ENCODE measurements at places on chromosomes 2 and 18.
A peak's percentile ranks its signal among the peaks of the same experiment; 100 is the strongest.

DNA sequence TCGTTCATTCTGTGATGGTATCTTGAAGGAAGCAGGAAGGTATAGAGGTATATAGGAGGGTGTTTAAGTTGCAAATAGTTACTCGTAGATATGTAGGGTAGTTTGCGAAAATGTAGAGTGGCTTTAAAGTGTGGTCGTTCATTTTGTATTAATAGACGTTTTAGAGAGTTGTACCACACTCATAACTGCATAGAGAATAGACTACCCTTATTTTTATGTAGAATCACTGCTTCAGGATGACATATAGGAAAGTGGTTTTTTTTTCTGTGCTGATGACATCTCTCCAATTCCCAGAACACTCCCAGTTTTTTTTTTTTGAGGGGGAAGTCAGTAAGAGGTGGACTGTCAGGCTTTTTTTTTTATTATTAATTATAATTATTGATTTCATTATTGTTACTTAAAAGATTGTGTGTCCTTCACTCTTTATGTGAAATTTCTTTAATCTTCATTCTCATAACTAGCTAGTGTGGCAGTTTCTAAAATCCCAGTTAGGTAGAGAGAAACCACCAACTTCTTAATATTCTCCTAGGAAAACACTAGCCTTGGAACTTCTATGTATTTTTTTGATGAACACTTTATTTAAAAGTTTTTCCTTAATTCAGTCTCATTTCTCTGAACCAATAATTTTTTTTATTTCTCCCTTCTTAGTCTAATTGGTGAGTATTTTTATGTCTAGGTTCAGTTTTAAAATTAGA, 1.5 kb downstream of the ACTR3 start:
- no peak for DNase-seq

GRCh38 chr18:41347057-41347456, 608.0 kb upstream of the PIK3C3 start:
- no peak for DNase-seq

DNA sequence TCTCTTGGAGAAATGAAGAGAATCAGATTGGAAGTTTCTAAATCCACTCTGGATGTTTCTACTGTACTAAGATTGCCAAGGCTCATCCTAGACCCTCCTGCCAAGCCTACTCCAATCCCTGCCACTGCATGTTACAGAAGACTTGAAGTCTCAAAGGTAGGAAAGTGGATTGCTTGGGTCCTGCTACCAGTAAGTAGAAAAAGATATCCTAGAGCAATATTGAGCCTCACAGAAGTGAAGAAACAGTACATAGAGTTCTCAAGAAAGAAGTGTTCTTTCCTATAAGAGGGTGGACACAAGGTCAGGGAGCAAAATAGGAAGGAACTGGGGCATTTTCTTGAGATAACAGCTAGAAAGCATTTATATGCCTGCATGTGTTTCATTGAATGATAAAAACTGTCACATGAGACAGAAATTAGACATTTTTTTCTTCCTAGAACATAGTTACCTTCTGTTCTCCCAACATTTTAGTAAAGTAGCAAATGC, 232.9 kb downstream of the RBM43 start:
- no peak for DNase-seq

GRCh38 chr2:111202266-111203040, 81.7 kb downstream of the BCL2L11 start:
- no peak for DNase-seq

DNA sequence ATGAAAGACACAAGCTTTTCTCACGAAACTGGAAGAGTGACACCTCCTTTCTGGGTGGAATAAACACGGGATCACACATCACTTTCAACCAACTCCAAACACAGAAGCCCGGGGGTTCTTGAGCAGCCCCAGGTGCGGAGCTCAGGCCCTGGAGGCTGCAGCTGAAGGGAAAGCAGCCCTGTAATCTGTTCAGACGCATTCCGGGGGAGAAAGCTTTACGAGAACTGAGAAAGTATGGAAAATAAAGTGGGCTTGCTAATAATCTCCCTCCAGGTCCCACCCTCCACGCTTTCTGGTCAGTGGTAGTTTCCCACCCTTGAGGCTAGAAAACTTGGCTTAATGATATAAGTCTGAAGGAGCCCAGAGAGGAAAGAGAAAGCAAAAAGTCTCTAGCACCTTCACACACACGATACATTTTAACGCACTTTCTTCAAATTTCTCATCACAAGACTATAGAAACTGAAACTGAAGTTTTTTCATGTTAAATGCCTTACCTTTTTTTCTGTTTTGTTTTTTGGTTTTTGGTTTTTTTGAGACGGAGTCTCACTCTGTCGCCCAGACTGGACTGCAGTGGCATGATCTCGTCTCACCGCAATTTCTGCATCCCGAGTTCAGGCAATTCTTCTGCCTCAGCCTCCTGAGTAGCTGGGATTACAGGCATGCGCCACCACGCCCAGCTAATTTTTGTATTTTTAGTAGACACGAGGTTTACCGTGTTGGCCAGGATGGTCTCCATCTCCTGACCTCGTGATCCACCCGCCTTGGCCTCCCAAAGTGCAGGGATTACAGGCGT, 141.3 kb downstream of the AFF3 start:
- DNase-seq, result no peak

DNA sequence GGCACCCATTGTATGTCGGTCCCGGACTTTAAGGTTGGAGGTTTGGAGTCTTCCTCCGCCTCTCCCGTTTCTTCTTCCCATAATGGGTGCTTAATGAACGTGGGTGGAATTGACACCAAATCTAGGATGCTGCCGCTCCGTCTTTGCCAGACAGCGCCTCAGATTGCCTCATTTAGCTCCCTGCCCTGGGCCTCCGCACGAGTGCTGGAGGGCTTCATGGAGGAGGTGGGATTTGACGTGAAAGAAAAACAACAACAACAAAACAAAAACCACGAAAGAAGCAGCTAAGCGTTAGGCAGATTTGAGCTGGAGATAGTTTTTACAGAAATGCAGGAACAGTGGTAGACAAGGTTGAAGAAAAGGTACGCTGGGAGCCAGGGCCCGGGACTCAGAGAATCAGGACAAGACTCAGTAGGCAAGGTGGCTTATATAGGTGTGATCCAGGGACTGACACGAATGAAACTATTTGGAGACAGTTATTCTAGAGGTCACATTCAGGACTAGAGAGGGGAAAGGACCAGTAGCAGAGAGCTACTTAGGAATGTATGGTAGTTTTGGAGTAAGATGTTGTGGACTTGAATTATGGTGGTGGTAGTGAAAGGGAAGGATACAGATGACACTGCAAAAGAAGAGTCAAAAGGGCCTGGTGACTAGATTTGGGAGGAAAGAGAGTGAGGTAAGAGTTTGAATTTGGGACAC, 605 bp downstream of the ZNF2 start:
- no peak for DNase-seq

GRCh38 chr2:23385748-23386338, 864 bp downstream of the KLHL29 start:
- no peak for DNase-seq

- peak; percentile 80 for DNase-seq
Observed at GRCh38 chr2:70948337-70949003, 12.8 kb downstream of the ATP6V1B1 start.

GRCh38 chr2:219538956-219539788, 4.4 kb downstream of the CHPF start:
- DNase-seq, result no peak

- DNase-seq, result no peak
Observed at GRCh38 chr2:31835450-31835849, 175.4 kb downstream of the MEMO1 start.

GRCh38 chr2:36702781-36703180, 6.3 kb downstream of the VIT start:
- DNase-seq, result no peak

- no peak for DNase-seq
Observed at GRCh38 chr2:119852214-119852613, 92.5 kb downstream of the PTPN4 start.

DNA sequence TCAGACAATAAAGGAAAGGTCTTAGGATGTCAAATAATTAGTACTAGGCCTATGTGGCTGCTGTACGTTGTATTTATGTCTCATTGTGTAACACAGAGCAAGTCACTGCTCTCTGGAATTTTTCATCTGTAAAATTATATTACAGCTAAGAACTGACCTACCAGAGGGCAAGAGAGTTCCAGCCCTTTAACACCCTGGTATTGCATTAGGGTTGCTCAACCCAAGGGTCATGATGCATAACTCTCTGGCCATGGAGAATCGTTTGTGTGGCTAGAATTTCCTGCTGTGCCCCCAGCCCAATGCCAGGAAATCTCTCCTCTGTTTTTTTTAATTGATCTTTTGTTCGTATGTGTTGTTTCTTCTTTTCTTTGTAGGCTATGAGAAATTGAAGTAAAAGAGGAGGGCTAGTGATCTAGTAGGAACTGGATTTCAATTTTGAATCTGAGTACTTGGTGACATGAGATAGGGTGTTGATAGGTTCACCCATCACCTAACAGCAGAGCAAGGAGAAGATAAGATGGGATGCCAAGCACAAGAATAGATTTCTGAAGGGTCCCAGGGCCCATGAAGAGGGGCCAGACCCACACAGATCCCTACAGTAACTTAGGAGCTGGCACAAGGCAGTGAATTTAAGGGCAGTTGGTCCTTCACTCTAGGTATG, 571.2 kb upstream of the TNP1 start:
- DNase-seq, result no peak

DNA sequence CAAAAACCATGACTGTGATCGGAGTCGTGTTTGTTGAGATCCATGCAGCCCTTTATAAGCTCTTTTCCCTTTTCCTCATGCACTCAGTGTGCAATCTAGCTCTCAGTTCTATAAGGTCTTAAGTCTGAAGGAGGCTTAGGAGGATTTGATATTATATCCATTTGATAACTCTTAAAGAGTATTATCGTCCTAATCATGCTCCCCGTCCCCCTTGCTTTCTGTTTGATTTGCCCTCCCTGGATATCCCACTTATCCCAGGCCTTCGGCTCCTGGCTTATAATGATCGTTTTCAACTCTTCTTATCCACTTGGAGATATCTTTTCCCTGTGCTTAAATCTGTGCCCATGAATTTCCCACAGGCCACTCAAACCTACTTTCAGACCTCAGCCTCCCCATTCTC, 1917.7 kb upstream of the PIK3C3 start:
- no peak for DNase-seq

GRCh38 chr2:47850198-47850597, 56.1 kb downstream of the FBXO11 start:
- DNase-seq, result no peak

DNA sequence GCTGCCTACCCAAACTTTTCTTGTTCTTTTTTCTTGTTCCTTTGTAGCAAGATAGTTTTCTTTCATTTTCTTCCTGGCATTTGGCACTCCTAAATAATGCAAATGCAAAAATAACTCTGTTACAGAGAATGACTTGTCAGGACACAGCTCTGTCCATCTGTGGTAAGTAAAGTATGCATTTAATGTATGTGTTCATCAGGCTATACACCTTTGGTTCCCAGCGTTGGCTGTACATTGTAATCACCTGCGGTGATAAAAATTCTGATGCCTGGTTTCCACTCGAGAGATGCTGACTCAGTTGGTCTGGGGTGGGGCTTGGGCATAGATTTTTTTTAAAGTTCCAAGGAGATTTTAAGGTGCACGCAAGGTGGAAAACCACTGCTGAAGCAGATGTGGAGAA, at the start of gene SERPINB13:
TSS of gene SERPINB13 (plus strand) at position 378 of the 400 bp plus-strand sequence. CDS start 1,325 bp downstream, outside the sequence.
- no peak for DNase-seq

GRCh38 chr18:63454497-63454896, 22.3 kb upstream of the SERPINB5 start:
- no peak for DNase-seq

- no peak for DNase-seq
Observed at GRCh38 chr2:96547731-96548171, 11.2 kb downstream of the ARID5A start.

- no peak for DNase-seq
Observed at GRCh38 chr2:109497463-109497862, 116.3 kb downstream of the SEPTIN10 start.

- peak; percentile 43 for DNase-seq
Observed at GRCh38 chr2:172437419-172438341, 10.3 kb downstream of the ITGA6 start.

DNA sequence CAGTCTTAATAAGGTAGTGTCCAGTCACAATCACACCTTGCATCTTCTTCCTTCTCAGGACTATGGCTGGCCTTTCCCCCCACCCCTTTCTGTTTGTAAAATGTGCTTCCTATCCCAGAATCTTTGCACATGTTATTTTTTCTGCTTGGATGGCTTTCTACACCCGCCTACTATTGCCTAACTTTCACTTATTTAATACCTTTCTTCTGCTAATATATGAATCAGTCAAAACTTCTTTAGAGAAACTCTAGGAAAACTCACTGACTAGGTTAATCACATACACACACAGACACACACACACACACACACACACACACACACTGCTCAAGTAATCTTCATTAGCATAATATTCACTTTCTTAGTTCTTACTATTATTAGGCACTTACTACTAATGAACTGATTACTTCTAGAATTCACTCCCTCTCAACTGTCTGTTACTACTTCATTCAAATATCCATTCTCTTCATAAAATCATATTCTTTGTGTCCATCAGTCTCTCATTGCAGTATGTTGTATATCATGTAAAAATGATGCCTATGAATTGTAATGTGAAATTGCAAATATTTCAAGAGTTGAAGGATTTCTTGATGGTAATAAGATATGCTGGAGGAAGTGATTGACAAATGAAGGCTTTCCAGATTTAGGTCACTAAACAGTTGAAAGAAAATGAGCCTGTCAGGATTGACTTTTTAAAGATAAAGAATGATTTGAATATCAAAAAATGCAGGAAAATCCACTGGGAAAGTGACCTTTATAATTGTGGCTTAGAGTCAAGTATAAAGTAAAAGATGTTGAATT, 51.2 kb downstream of the CLIP4 start:
- DNase-seq, result no peak

GRCh38 chr2:65482971-65483370, 50.6 kb upstream of the SPRED2 start:
- no peak for DNase-seq

- DNase-seq, result no peak
Observed at GRCh38 chr2:192267484-192267883, 72.8 kb upstream of the TMEFF2 start.

GRCh38 chr2:204133476-204133875, 196.9 kb downstream of the ICOS start:
- no peak for DNase-seq

GRCh38 chr2:63842149-63843061, 709 bp downstream of the UGP2 start:
- DNase-seq, result peak; percentile 23

Measured in CD4-positive, alpha-beta T cell treated with Interleukin-10 for 1 hour (primary cell).